Tongue (tissue), 3 donors: ENCODE measurements at places on chromosomes 12 and 14. TPM values are rescaled to one million over a fixed set of nuclear protein-coding genes. Genes with fewer than 3 reads are reported as not detected.

Gene PIK3C2G
- total RNA-seq, result 3.6 TPM

Gene PLA2G1B
- not detected for total RNA-seq

Gene VRTN
- not detected for total RNA-seq

Gene SAMD15
- total RNA-seq, result 0.51 TPM

Gene BMP4
- total RNA-seq, result 15.3 TPM

Gene TGM1
- total RNA-seq, result 29.0 TPM

Gene TAS2R8
- not detected for total RNA-seq

Gene SLC5A8
- total RNA-seq, result 0.41 TPM

Gene RFX4
- 0.21 TPM for total RNA-seq

Gene BATF
- total RNA-seq, result not detected

Gene ANKRD33
- not detected for total RNA-seq

Gene PKP2
- 8.8 TPM for total RNA-seq

GRCh38 chr14:84442521-84442920, 1087.4 kb upstream of the FLRT2 start:
- peak; percentile 56 for DNase-seq

GRCh38 chr12:5201554-5202218, 158.0 kb downstream of the KCNA5 start:
- DNase-seq, result peak; percentile 62

GRCh38 chr12:95959107-95959506, 16.0 kb downstream of the AMDHD1 start:
- DNase-seq, result peak; percentile 12

DNA sequence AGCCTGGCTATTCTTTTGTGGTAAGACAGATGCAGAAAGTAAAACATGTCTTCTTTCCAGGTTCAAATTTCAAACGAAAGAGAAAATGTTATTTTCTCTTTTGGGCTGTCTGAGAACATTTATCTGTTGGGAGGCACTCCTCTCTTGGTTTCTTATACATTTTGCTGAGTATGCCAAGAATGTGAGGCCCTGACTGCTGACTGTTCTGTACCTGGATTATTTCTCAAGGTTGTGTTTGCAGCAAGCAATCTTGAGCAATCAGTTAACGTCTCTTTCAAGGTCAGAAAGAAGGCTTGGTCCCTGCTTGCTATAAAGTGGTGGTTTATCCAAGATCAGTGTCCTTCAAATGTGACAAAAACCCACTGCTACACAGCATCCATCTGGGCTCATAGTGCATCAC, 9.8 kb downstream of the SSTR1 start:
- no peak for DNase-seq

DNA sequence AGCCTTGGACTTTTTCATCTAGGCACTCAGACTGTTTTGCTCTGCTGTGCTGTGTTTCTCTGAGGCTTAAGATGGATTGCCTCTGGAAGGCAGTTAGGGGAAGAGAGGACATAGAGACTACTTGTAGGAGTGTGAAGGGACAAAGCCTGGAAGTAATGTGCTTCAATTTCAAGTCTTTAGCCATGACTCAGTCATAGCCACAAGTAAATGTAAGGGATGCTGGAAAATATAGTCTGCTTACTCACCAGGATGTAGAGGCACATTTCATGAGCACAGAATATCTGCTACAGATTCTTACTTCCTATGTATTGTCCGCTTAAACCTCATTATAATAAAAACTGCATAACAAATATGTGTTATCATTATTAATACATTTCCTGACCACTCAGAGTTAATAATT, 794.3 kb upstream of the NOVA1 start:
- DNase-seq, result no peak

- DNase-seq, result no peak
Observed at GRCh38 chr14:60777856-60778578, 43.5 kb downstream of the MNAT1 start.

- no peak for DNase-seq
Observed at GRCh38 chr12:123356159-123356670, 8.4 kb downstream of the SBNO1 start.

- no peak for DNase-seq
Observed at GRCh38 chr14:30230719-30231118, 303.1 kb upstream of the PRKD1 start.

DNA sequence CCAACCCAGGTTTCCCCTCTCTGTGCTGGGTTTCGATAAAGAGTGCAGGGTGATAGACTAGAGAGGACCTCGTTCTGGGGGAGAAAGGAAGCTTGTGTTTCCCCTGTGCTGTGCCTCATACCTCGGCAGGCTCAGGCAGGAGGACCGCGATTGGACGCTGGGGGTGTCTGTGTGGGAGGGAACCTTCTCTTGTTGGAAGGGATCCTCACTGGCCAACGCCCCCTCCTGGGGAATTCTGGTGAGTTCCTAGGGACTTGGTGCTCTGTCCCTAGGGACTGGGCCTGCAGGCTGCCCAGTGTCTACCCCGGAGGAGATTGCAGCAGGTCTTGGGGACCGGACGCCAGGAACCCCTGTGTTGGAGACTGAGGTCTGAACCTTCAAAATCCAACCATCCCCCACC, 157.4 kb upstream of the PRMT8 start:
- DNase-seq, result no peak

DNA sequence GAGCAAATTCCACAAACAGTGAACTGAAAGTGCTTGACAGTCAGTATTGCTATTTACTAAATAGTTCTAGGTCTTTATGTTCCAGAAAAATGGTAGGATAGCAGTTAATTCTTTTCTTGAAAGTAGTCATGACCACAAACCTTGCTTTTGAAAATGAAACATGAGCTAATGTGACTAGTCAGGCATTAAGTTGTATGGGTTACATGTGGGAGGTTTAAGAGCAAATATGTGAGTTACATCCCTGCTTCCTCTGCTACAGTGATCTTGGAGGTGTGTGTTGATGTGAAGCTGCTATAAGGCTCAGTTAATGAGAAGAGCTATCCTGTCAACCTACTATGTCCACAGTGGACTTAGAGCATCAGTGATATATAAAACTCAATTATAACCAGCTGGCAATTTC, 741.6 kb downstream of the FSCB start:
- no peak for DNase-seq

GRCh38 chr12:112468046-112468445, 49.3 kb downstream of the PTPN11 start:
- DNase-seq, result no peak

DNA sequence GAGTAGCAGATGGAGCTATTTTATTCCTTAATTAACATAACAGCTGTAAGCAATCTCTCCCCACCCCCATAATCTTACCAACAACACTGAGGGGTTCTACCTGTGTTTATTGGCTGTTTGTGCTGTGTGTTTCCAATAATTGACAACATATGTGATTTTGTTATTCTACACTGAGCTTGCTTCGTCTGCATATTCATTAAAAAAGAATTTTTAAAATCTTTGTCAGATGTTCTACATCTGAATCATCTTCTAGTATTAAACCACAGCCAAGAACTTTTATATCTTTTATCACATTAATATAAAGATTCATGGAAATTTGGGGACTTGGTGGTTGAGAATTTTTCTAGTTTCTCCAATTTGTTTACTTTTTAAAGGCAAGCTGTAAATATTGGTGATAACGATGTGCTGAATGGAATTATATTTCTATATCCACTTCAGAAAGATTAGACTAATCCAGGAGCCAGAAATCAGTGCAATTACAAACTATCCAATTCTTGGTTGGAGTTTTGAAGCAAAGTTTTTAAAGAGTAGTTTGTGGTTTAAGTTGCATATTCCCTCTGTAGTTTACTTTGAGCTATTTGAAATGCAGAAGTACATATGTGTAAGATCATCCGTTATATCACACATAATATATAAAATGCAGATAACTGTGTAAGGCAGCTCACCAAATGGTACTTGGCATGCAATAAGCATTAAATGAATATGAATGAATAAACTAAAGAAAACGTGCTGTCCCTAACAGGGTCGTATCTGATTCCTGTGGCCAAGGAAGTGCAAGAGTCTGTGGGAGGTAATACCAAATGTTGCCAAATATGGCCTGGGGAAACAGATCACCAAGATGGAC, 206.9 kb downstream of the PELI2 start:
- peak; percentile 16 for DNase-seq

DNA sequence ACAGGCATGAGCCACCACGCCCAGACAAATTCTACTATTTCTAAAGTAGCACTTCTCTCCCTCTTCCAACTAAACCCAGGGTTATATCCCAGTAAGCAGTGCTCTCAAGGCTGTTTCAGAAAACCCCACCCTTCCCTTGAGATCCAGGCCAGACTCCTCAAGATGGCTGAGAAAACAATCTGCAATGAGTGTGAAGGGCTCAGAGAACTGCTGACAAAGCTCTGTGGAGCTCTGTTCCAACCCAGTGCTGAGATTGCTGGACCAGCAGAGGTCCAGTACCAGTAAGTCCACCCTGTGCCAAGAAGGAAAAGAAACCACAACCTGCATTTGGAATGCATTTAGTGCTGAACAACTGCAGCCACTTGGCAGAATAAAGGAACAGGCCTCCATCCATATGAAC, 3.7 kb upstream of the IFFO1 start:
- DNase-seq, result no peak

DNA sequence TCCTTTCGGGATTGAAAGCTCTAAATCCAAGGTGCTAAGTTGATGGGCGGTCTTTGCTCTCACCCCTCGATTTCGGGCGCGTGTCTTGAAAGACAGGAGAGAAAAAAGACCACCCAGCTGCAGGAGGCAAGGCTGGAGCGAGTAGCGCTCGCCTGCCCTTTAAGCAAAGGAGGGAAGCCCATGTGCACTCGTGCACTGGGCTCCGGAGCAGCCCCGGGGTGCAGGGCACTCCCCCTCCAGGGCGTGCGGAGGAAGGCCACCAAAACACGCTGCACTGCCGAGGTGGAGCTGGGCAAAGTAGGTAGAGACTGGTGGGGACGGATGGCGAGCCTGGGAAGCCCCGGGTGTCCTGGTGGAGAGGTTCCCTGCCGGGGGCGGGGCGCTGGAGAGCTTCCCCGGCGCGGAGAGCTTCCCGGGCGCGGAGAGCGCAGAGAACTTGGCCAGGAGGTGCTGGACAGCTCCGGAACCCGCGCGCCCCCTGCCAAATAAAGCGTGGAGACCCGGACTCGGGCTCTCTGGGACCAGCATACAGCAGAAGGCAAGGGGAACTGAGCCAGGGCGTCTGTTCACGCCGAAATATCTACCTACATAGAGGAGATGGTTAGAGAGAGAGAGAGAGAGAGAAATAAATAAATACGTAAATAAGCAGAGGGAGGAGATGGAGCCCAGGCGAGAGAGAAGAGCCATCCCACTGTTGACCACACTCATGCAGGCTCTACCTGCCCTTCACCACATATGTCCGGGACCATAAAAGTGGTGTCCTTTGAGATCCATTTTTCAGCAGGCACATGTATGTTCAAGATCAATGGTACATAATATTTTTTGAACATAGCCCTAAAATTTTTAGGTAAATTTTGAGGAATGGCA, 662 bp upstream of the NELL2 start:
- peak; percentile 77 for DNase-seq

GRCh38 chr12:110266381-110266960, 14.6 kb upstream of the ATP2A2 start:
- DNase-seq, result no peak

DNA sequence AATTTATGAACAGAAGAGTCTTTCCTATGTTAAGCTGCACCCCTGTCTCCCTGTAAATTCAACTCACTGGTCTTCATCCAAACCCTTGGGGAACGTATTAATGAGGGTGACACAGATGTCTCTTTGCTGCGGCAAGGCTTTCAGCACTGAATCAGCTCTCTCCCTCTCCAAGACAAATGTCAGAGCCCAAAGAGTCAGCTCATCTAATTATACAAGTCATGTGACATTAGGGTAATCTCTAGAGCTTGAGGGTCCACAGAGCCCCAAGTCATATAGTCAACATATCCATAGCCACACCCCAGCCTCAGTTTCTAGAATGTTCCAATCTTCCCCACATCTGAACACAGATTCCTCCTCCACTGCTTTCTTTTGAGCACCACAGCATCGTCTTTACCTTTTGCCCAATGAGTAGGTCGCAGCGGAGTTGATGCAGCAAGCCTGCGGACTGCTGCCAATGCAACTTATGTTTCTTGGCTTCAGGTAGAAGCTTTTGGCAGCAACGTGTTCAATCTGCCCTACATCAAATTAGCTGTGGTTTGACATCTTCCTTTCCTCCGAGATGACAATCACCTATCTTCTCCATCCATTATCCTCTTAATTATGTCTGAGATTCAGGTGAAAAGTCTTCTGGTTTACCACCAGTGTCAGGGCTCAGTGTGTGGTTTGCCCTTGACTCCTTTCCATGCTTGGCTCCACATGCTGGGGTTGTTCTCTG, 5.3 kb downstream of the BATF start:
- no peak for DNase-seq

GRCh38 chr12:72270961-72271360, 1.2 kb upstream of the TRHDE start:
- DNase-seq, result no peak

- no peak for DNase-seq
Observed at GRCh38 chr12:8675591-8676036, 13.0 kb upstream of the MFAP5 start.

DNA sequence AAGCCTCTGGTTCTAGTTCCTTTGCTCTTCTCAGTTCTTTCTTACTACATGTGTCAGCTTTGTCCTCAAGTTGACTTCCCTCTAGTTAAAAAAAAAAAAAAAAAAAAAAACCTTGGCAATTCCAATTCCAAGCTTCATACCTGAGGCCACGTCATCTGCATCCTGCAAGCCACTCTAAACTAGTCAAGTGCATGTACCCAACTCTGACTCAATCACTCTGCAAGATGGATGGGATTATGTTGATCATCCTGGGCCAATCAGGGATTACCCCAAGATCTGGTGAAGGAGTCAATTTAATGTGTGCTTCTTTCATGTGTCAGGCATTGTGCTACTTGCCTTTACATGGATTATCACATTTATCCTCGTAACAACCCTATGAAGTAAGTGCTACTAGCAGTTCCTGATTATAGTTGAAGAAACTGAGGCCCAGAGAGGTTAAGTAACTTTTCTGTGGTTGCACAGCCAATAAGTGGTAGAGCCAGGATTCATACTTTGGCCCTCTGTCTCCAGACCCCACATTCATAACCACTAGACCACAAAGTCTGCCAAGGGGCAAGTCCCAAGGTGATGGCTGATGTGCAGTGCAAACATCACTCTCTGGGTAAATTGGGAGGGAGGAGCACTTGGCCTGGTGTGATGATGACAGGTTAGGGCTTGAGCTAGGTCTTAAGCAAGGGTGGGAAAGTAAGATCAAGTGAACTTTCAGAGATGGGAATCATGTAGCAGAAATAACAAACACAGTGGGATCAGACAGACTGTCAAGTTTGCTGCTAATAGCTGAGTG, 17.3 kb upstream of the CCND2 start:
- DNase-seq, result no peak
